GM23248 (cell line): ENCODE measurements at places on chromosomes 5 and 9.
A peak's percentile ranks its signal among the peaks of the same experiment; 100 is the strongest.

DNA sequence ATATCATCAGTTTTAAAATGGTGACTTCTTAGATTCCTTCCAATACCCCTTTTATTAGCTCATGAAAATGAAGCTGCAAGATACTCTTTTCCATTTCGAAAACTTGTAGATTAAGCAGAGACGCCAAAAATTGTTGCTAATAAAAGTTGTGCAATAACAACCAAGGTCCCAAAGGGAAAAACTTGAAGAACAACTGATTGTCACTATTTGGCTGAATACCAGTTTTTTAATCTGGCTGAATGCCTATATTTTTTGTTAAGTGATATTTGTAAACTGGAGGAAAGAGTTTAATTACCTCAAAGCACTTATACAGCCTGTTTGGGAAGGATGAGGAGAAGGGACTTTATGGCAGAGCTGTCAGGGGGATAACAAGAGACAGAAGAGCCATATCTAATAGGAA lies 14.6 kb downstream of the C5orf58 start:
- DNase-seq: no peak

- DNase-seq: peak; percentile 69
Observed at GRCh38 chr9:80951675-80952074, 737.7 kb downstream of the TLE1 start.

- DNase-seq: peak; percentile 50
Observed at GRCh38 chr5:41863871-41864486, 6.2 kb downstream of the OXCT1 start.

DNA sequence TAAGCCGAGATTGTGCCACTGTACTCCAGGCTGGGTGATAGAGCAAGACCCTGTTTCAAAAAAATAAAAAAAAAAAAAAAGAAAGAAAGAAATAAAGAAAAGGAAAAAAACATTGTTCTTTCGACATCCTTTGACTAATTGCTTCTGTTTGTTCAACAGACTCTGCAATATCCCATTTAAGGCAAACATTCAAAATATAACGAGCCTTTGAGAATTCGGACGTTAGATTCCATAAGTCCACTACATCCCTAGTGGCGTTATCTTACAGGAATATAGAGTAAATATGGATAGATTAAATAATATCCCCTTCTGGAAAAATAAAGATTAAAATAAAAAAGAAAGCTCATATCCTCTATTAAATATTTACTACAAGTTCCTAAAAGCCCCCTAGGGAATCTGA lies 27.0 kb upstream of the HOMER1 start:
- no peak for DNase-seq

- peak; percentile 61 for DNase-seq
Observed at GRCh38 chr5:136137497-136138220, 5.0 kb downstream of the SMAD5 start.

GRCh38 chr9:114560956-114561355 lies 26.6 kb upstream of the ATP6V1G1 start:
- no peak for DNase-seq

DNA sequence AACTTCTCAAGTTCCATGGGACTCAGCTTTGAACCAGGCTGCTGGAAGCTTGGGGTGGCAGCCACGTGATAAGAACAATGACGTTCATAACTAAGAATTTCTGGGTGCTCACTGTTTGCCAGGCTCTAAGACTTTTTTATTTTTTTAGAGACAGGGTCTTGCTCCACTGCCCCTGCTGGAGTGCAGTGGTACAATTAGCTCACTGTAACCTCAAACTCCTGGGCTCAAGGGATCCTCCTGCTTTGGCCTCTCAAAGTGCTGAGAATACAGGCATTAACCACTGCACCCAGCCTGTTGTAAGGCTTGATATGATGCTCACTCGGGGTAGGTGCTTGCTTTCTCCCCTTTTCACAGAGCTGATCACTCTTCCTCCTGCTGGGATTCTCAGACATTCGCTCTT lies 38.7 kb downstream of the PTPN3 start:
- no peak for DNase-seq

GRCh38 chr5:155098433-155098832 lies 84.9 kb downstream of the KIF4B start:
- no peak for DNase-seq

- DNase-seq: no peak
Observed at GRCh38 chr9:100729336-100729895, 151.5 kb downstream of the CAVIN4 start.

DNA sequence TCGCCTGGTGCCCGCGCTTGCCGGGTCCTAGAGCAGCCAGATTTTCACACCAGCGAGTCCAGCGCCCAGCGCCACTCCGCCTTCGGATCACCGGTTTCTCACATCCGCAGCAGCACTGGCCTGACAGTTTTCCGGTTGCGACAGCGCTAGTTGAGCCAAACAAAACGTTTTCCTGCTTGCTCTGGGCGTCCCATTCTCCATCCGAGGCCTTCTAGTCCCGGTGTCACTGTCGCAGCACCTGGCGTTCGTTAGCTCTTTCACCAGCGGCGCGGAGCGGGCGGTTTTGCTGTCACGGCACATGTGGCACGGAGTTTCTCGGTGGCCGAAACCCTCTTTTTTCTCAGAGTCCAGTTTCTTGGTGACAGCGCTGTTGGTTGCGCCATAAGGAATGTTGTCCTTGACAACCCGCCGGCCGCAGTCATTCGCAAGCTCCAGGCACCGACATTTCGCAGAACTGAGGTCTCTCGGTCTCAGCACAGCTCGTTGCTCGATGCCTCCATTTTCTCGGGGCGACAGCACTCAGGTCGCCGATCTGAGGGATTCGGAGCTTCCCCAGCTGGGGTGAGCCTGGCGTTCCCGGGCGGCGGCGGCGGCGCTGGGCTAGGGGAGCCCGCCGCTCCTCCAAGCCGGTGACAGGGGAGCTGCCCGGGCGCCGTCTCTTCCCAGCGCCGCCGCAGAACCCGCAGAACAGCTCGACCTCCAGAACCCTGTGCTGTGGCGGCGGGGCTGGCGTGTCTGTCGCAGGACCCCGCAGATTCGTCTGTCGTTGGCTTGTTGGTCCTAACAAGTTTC lies 47.8 kb downstream of the ANXA2R start:
- peak; percentile 81 for DNase-seq

- peak; percentile 54 for DNase-seq
Observed at GRCh38 chr5:168209244-168209995, 82.0 kb upstream of the WWC1 start.

- peak; percentile 28 for DNase-seq
Observed at GRCh38 chr9:92029553-92029952, 79.5 kb upstream of the ROR2 start.

GRCh38 chr5:74433255-74433895 lies 207.2 kb downstream of the ENC1 start:
- peak; percentile 45 for DNase-seq

DNA sequence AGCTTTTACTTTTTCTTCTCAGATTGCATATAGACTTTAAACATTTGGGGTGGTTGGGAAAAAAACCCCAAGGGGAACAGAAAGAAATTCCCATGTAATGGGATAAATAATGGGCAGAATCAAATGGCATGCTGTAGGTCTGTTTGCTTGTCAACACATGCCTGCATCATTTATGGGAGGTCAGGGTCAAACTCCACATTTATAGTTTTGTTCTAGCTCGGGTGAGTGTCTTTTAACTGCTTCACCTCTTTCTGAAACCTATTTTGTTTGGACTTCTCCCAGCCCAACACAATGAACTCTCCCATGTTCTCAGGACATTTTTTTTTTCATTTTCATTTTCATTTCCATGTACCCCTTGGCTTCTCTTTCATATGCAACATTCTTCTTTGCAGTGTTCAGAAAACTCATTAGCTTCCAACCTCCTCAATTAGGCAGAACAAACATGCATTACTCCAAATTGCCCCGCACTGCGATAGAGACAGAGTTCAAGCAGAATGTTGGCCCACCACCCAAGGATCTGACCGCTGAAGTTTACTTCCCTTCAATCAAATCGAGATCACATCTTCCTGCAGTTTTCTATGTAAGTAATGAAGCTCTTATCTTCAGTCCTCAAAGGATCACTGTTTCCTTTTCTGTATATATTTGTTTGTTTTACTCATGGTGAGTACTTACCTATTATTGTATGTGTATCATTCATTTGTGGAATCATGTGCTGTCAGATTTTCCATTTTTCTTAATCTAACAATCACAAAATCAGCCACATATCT lies 354.6 kb downstream of the ZSWIM6 start:
- DNase-seq: no peak

GRCh38 chr9:110334183-110334582 lies 3.5 kb downstream of the TXNDC8 start:
- no peak for DNase-seq

- DNase-seq: no peak
Observed at GRCh38 chr9:131031005-131031641, 22.1 kb downstream of the LAMC3 start.

- no peak for DNase-seq
Observed at GRCh38 chr5:135210286-135211055, 176.4 kb upstream of the PITX1 start.

DNA sequence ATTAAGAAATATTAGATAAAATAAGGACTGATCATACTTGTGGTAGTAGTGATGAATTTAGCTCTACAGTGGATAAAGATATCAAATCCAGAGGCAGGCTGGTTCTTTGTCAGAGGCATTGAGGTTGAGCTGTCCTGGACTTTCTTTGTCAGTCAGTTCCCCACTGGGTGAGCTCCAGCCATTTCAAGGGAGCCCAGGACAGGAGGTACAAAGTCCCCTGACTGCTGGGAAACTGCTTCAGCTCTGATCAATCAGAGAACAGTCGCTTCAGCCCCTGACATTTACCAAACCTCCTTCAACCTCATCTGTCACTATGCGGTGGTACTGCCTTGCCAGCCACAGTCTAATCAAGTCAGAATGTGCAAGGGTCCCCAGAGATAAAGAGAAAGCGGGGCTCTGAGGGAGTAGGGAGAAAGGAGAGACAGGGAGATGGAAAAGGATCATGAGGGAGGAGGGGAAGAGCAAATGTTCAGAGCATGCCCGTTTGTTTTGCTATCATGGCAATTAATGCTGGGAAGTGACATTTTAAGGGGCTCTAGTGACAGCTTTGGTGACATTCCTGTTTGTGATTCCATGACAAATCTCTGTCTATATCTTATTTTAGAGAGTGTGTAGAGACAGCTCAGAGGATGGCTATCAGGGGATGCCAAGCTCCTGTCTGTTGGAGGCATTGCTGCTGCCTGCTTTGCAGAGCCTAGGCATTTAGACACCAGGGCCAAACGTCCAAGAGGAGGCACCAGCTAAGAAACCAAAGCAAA lies 223.2 kb downstream of the ASTN2 start:
- no peak for DNase-seq

- no peak for DNase-seq
Observed at GRCh38 chr9:10387282-10387681, 225.5 kb downstream of the PTPRD start.

DNA sequence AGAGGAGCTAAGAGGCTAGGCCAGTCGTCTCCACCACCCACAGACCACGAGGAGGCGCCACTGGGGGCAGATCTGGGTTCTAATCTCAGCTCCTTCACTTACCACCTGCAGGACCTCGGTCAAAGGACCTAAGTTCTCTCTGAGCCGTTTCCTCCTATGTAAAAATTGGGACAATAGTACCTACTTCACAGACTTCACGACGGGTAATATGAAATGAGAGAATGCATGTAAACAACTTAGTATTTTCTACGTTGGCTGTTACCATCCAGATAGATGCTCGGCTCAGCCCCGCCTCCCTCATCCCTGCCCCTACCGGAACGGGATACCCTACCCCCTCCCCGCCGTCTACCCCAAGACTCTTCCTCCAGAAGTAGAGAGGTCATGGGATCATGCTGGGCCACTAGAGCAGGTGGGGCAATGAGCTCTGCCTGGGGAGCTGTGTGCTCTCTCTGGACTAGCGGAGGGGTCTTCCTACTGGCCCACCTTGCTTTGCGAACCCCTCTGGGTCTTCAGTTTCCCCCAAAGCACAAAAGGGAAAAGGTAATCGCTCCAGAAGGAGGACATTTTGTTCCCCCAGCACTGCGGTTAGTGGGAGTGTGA lies 541 bp downstream of the GNPDA1 start:
- DNase-seq: peak; percentile 65

- DNase-seq: no peak
Observed at GRCh38 chr5:125244531-125244930, 498.1 kb upstream of the ZNF608 start.

DNA sequence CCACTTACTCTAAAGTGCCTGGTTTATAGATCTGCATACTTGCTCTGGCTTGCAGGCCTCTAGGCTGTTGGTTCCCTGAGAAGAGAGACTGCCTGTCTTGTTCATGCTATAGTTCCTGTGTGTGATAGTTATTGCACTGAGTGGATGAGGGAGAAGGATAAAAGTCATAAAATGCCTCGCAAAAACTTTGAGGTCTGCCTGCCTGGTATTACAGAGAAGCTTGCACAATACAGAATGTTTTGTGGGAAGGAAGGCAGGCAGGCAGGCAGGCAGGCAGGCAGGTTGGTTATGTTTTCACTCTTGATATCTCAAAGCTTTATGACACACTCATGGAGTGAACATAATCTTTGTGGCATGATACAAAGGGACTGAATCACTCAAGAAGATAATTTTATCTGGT lies 287.1 kb downstream of the SLIT3 start:
- DNase-seq: peak; percentile 21

- DNase-seq: no peak
Observed at GRCh38 chr9:94149696-94150095, 65.4 kb downstream of the PTPDC1 start.

DNA sequence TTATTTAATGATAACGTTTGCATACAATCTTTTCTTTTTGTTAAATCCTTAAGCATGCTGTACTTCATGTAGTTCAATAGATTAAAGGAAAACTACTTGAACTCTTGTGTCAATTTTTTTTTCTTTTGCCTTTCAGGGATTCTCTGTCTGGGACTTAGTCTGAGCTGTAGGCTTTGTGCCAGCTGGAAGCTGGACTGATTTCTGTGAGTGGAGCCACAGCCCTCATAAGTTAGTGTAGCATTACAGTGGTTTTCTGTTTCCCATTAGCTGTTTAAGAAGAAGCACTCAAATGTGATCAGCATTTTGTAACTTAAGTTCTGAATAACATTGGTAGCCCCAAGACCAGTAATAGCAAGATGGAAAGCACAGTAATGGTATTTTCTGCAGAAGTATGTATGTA lies 330.6 kb upstream of the MEF2C start:
- DNase-seq: peak; percentile 76

DNA sequence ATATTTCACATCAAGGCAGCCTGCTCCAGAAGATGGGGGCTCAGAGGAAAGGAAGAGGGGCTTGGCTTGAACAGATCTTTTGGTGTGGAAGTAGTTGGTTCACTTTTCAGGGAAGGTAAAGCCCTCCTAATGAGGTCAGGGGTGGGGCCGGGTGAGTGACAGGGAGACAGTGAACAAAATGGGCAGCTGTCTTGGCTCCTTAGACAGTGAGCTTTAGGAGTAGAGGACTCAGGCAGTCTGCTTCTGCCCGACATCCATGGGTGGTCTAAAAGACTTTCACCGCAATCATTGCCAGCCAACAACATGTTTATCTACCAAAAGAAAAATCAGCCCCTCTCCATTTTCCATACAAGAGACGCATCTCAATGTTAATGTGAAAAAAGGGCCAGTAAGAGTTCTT lies 241.0 kb downstream of the EBF1 start:
- no peak for DNase-seq

DNA sequence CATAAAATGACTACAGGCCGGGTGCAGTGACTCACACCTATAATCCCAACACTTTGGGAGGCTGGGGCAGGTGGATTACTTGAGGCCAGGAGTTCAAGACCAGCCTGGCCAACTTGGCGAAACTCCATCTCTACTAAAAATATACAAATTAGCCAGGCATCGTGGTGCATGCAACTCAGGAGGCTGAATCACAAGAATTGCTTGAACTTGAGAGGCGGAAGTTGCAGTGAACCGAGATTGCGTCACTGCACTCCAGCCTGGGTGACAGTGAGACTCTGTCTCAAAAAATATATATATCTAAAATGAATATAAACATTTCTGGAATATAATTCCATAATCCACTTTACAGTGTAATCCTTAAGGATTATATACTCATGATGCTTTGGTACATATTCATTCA lies 66.5 kb downstream of the TEX10 start:
- DNase-seq: no peak
